ENCODE measurements at places on chromosomes 12 and 14.

GRCh38 chr14:59363531-59364226 is 101.5 kb downstream of the GPR135 start:
- no peak for DNase-seq

DNA sequence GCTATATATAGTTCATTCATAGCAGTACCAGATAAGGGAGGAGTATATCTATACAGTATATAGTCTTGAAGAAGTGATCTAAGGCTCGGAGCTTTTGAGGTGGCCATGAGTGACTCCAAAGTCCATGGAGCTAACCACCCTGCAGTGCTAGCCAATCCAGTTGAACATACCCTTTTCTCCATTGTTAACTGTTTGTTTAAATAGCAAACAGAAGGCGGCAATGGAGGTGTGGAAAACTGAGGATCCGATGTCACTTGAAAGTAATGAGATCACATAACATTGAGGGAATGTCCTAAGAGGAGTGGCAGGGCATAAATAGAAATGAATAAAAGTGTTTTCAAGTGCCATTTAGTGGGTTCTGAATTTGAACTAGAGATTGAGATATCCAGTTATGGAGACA is 12.4 kb upstream of the SNAPC1 start:
- DNase-seq = no peak

GRCh38 chr14:103346286-103346685 is 12.2 kb downstream of the EIF5 start:
- DNase-seq = no peak

- DNase-seq = no peak
Observed at GRCh38 chr12:14714437-14714836, 18.0 kb upstream of the GUCY2C start.

GRCh38 chr14:73238941-73239340 is 1.6 kb downstream of the PAPLN start:
- no peak for DNase-seq

GRCh38 chr12:71057330-71057729 is 100.5 kb downstream of the TSPAN8 start:
- DNase-seq = no peak

- no peak for DNase-seq
Observed at GRCh38 chr14:37824939-37825712, 229.7 kb downstream of the TTC6 start.

DNA sequence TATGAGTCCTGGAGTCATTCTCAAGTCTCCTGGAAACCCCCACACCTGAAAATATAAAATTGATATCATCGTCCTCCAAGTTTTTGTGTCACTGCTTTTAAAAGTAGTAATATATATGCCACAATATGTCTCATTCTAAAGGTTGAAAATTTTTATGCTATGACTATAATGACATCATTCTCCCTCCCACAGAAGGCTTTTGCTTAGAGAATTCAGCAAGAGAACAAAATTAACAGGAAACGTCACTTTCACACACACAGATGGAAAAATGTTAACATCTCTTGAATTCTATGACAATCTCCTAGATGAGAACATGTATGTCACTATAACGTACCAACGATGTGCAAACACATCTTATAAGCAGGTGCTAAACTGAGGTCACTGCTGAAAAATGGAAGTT is 498.3 kb downstream of the FOXG1 start:
- DNase-seq = no peak

DNA sequence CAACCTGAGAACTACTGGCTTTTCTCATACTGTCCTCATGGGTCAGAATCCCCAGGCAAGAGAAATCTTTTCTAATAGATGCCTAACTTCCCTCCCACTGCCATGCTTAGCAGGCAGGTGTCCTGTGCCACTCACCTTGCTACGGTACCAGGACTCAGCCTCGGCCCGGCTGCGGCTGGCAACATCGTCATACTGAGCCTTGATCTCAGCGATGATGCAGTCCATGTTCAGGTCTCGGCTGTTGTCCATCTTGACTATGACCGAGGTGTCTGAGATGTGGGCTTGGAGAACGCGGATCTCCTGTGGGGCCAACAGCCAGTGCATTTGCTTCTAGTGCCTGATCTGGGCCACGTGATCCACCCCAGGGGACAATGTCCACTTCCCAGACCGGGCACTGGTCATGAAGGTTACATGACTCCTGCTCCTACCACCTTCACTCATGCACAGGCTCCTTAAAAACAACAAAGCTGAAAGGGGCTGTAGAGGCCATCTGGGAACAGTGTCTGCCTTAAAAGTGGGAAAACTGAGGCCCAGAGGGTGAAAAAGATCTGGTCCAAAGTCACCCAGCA is 4.1 kb downstream of the KRT85 start:
- DNase-seq = no peak

DNA sequence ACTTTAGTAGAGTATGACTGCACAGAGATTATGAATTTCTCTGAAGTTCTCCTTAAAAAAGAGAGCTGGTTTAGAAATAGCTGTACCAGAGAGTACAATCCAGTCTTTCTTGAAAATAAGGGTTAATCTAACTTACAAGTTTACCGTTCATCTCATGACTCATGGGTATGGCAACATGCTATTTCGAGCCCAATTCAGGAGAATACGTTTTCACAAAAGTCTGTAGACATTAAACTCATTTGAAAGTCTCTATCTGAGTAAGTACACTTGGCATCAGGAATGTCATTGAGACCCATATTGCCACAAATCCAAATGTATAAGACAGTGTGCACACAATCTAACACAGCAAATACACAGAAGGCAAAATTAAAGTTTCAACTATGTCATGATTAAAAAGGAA is 160.5 kb downstream of the PIK3C2G start:
- no peak for DNase-seq

DNA sequence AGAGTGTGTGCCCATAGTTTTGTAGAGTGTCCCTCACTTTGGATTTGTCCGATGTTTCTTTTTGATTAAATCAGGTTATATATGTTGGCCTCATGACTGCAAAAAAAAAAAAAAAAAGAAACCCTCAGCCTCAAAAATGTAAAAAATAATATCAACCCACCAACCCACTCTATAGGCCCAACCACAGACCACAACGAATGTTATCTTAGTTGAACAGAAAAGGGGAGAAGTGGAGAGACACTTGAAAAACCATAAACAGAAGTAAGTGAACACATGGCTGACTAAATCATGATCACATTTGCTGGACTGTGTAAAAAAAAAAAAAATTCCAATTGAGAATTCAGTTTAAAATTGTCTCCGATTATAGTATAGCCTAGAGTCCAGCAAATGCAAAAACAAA is 45.5 kb upstream of the ST8SIA1 start:
- no peak for DNase-seq

DNA sequence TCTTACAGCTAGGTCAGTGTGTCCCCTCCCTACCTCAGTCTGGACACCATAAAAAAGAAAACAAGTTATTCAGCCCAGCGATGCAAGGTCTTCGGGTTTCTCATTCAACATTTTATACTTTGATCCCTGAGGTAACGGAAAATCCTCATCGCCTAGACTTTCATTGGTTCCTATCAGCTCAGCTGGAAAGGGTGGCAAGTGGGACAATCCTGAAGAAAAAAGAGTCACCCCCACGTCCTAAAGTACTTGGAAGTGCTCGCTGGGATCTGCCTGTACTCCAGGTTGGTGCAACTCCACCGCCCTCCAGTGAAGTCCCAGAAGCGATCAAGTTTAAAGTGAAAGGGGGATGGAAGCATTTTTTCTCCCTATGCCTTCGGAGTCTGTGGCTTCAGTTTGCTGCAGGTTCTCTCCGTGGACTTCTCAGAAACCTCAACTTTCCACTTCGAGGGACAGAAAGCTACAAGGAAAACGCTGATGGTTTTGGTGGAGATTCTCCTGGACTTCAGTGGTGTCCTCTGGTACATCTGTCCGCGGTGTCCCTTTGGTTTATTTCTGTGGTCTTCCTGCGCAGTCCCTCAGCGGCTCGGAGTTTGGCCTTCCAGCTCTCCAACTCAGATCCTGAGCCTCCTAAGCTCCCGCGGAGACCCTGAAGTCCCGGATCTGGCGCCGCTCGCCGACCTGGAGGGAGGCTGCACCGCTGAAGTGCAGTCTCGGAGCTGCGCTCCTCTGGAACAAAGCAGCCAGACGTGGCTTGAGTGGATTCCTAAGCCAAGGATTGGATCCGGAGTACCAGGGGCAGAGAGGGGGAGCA is 1.8 kb upstream of the LRFN5 start:
- DNase-seq = no peak

DNA sequence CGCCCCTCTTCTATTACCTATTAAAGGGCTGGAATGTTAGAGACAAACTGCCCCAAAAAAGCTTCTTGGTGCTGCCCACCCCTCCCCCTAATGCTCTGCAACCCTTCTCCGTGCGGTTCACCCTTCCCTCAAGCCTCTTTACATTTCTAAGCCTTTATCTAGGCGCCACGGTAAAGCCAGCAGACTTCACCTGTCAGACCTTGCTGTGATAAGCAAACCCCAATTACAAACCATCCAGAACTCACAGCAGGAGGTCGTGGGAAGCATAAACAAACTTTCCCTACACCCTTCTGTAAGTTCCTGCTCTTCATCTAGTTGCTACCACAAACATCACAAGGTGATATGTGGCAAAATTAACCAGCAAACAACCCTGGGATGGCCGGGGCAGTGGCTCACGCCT is 56.8 kb downstream of the MOK start:
- no peak for DNase-seq

- peak; percentile 56 for DNase-seq
Observed at GRCh38 chr12:4107436-4107878, 166.1 kb upstream of the CCND2 start.

DNA sequence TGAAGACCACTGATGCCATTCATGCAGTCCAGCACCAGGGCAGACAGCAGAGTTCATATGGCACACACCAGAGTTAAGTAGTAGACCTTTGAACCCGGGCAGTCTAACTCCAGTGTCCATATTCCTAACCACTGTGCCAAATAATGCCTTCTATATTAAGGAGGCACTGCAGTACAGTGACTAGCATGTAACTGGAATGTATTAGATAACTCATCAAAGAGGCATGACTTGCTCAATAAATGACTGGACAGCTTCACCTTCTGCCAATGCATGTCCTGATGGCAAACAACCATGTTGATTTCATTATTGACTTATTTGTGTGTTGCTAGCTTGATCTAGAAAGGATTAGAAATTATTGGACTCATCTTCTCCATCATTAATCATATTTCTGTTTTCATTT is 40.2 kb downstream of the DACT1 start:
- no peak for DNase-seq

DNA sequence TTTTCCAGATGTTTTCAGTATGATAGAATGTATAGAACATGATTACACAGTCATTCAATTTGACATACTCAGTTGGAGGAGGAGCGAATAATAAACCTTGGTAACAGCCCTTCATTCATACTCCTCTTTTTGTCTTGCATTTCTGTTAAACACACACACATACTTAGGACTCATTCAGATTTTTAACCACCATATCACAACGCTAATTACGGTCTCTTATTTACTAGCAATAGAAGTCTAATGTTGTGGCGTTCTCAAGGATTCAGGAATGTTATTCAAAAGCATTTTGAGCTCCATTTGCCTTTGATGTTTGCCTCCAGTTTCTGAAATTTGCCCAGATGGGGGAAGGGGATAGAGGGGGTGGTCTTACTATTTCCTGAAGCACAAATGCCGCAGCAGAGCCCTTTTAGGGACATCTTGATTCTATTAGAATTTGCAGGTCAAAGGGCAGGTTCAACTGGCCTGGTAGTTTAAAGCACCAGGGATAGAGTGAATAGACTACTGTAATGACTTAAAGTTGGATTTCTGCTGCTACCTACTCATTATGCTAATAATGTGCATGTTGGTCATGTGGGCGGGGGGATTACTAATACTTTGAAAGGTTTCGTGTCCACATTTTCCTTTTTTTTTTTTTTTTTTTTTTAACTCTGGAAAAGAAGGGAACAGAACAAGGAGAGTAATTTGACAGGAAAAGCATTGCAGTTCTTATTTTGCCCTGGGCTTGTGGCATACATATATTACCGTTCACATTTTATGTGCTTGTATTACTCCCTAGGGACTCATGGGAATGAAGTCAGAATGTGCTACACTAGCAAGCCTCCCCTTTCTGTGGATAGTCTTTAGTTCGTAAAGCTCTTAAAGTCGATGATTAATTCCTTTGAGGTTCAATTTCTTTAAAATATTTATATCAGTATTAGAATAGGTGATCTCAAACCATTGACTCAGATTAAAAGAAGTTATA is 226.8 kb downstream of the FBXL14 start:
- no peak for DNase-seq

- DNase-seq = no peak
Observed at GRCh38 chr12:86233126-86233525, 23.1 kb downstream of the MGAT4C start.

DNA sequence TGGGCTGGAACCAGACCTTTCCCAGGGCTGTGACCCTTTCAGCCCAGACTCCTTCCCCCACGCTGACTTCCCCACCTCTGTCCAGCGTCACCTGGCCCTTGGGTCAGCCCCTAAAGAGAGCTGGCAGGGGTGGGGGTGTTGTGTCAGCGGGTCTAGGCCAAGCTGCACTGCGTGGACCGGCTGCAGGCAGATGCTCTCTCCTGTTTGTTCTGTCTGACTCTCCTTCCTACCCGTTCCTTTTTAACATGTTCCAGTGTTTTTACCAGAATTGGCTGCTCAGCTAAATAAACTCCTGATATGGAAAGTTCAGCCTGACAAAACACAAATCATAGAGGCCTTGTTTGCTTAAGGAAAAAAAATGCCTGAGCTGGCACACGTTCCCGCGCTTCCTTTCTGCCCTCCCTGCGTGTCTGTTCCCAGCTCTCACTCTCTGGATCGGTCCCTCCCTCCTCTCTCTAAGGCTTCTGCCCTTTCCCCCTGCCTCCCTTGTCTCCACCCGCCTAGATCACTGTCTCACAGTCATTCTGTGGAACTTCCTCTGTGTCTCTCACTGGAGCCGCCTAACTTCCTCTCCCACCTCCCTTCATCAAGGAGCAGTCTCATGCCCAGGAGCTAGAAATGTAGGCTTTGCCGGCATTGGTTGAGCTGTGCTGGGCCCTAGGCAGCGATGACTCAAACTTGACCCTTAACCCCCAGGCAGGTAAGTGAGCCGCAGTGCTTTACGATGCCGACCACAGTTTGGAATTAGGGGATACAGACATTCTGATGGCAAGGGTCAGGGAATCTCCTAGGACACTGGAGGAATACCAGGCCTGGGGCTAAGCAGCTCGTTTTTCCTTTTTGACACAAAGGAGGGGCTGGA is 15.5 kb upstream of the MLXIP start:
- no peak for DNase-seq

DNA sequence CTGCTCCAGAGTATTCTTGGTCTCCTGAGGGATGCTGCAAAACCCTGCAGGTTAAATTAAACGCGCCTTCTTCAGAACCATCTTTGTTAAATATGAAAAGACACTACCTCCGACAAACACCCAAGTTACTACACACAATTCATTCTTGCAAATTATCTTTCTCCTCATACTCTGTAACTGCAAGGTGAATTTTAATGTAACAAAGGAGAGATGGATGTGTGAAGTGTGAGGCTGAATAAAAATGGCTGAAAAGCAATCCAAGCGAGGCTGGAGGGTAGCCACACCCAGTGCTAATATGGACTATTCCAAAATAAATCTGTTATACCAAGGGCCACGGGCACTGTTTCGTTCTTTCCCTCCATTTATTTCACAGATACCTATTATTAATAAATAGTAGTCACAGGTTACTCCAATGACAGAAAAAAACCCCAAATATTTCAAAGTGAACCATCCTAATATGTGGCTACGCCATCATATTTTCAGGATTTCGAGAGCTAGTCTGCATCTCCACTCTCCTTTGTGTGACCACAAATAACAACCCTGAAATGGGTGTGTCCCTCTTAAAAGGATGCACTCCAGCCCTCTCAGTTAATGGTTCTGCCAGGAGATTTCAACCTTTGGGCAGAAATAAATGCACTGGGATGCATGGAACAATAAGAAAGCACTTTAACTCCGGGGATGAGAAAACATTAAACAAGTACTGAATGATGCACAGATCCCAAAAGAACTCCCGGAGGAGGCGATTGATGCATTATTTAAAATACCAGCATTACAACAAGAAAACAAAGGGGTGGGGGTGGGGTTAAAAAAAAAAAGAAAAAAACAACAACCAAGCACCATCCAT is 53.1 kb upstream of the CCDC175 start:
- DNase-seq = no peak
